ENCODE measurements at places on chromosomes 3 and 15.

DNA sequence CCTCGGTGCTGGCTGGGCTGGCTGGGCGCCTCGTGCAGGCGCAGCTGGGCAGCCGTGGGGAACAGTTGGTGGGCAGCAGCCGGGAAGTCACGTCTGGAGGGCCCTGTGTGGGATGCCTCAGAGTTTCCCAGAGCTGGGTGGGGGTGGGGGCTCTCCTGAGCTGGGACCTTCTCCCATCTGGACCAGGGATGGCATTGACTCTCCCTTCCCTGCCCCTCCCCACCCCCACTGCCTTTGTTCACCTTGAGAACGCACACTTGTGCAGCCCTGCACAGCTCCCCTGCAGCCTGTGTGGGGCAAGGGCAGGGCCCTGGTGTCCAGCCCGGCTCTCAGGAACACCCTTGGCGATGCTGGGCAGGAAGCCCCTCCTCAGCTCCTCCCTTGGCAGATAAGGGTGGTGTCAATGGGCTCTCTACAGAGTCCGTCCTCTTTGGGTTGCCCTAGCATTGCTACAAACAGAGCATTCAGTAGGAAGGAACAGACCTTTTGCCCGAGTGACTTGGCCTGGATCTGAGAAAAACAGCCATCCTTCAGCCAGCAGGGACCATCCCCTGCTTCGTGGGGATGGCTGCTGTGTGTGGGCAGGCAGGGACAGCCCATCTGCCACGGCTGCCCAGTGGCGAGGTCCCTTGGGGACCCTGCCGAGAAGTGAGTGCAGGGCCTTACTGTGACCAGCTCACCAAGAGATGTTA, 25.5 kb upstream of the KLF13 start:
- DNase-seq: no peak

GRCh38 chr3:30668051-30668609, 61.7 kb downstream of the TGFBR2 start:
- no peak for DNase-seq

- DNase-seq: no peak
Observed at GRCh38 chr3:111936967-111937366, 41.9 kb upstream of the ABHD10 start.

- DNase-seq: no peak
Observed at GRCh38 chr15:68812597-68813431, 7.9 kb downstream of the ANP32A start.

- DNase-seq: peak; percentile 66
Observed at GRCh38 chr3:20043396-20043795, 3.1 kb downstream of the KAT2B start.

GRCh38 chr15:99114511-99115299, 9.8 kb downstream of the SYNM start:
- no peak for DNase-seq

- DNase-seq: no peak
Observed at GRCh38 chr3:14491396-14492190, 48.5 kb downstream of the GRIP2 start.

DNA sequence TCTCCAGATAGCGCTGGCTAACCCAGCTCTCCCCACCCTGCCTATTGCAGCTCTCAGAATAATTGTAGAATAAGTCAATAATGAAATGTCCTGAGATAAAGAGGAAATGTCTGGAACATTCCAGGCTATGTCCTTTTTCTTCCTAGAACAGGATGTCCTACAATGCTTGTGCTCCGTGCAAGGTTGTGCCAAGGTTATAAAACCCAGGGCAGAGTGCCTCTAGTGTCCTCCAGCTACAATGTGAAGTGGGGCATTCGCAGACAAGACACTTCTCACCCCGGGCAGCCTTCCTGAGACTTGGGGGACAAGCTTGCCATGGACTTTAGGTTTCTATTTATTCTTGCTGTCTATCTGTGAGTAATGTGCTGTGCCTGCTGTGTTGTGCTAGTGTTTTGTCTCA, 900.6 kb downstream of the TUSC7 start:
- DNase-seq: no peak

DNA sequence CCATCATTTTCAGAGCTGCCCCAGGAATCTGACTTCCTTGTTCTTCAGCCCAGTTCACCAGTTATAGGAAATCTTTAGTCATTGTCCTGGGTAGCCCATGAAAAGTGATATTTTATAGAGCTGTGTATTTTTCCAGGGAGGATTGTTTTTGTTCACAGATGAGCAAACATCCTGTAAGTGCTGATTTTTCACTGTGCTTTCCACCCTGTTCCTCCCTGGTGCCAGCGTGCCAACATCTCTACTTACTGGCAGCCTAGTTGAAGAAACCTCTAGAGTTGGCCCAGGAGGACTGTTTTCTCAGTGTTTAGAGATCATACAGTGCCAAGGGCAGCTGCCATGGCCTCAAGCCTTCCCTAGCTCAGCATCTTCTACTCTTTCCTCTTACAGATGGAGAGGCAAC, 41.3 kb downstream of the ST6GAL1 start:
- no peak for DNase-seq

GRCh38 chr3:71109241-71109976, 474.1 kb downstream of the FOXP1 start:
- no peak for DNase-seq

GRCh38 chr15:98416222-98416855, 232.0 kb upstream of the IGF1R start:
- no peak for DNase-seq

GRCh38 chr3:147813256-147813655, 404.1 kb downstream of the ZIC1 start:
- DNase-seq: no peak

DNA sequence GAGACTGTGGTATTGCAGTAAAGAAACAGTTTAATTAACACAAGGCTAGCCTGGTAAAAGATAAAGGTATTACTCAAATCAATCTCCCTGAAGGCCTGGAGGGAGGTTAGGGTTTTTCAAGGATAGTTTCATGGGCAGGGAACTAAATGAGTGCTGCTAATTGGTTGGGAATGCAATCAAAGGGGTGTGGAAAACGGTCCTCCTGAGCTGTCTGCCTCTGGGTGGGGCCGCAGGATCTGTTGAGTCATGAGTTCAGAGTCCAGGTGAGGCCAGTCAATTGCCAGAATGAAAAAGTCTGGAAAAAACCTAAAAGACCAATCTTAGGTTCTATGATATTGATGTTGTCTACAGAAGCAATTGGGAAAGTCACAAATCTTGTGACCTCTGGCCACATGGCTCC, 293.2 kb downstream of the MCTP2 start:
- no peak for DNase-seq

GRCh38 chr3:129016356-129016719, 15.2 kb downstream of the EFCC1 start:
- peak; percentile 80 for DNase-seq

- no peak for DNase-seq
Observed at GRCh38 chr15:29352402-29352801, 82.8 kb upstream of the NSMCE3 start.

DNA sequence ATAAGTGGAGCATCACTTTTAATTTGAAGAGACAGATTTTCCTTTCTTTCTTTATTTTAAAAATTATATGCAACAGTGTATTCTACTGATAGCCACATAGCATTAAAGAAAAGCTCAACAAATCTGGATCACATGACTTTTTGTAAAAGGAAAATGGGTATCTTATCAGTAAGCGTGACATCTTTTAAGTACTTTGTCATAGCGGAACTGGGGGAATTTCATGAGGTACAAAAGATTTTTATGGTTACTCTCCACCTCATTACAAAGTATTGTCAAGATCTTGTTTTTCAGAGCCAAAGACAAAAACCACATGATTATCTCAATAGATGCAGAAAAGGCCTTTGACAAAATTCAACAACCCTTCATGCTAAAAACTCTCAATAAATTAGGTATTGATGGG, 219.6 kb upstream of the ZPLD1 start:
- DNase-seq: no peak

DNA sequence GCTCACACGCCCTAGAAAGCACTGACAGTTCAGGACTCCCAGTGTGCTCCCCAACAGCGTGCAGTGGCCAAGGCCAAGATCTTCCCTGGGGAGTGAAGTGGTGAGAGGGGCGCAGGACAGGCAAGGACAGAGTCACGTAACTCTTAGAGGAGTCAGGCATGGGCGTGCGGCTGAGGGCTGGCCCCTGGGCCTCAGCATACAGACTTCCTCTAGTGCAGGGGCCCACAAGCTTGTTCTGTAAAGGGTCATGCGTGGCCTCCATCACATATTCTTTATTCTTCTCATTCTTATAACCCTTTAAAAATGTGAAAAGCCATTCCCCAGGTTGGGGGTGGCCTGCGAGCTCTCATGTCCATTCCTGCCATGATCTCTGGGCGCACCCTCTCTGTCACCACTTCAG, 25.2 kb downstream of the TMEM43 start:
- DNase-seq: no peak

- no peak for DNase-seq
Observed at GRCh38 chr15:59176653-59177316, 29.9 kb upstream of the LDHAL6B start.

DNA sequence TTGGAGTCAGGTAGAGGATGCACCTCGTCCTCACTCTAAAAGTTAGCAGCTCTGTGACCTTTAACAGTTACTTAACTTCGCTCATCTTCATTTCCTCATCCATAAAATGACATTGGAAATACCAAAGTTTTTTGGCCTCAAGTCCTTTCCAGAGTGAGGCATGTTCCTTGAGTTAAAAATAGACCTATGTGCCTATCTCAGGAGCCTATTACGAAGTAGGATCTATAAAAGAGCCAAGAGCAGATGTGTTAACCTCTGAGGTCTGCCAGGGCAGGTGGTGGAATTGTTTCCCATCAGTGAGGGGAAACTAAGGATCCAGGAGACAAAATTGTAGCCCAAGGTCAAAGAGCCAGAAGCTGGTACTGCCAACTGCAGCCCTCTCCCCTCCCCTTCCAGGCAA, 120.4 kb upstream of the EIF1B start:
- no peak for DNase-seq

- DNase-seq: no peak
Observed at GRCh38 chr15:51299187-51300015, 39.0 kb downstream of the CYP19A1 start.

GRCh38 chr15:34182942-34183341, 27.0 kb downstream of the KATNBL1 start:
- no peak for DNase-seq

DNA sequence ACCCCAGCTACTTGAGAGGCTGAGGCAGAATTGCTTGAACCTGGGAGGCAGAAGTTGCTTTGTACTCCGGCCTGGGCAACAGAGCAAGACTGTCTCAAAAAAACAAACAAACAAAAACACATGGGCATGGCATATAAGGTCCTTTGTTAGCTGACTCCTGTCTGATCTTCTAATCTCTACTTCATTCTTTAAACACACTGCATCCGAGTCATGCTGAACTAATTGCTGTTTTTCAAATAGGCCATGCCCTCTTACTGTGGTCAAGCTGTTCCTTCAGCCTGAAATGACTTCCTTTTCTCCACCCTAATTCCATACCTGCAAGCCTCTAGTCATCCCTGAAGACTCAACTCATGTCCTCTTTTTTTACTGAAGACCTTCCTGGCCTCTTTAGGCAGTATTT, 22.3 kb upstream of the SLMAP start:
- DNase-seq: no peak

DNA sequence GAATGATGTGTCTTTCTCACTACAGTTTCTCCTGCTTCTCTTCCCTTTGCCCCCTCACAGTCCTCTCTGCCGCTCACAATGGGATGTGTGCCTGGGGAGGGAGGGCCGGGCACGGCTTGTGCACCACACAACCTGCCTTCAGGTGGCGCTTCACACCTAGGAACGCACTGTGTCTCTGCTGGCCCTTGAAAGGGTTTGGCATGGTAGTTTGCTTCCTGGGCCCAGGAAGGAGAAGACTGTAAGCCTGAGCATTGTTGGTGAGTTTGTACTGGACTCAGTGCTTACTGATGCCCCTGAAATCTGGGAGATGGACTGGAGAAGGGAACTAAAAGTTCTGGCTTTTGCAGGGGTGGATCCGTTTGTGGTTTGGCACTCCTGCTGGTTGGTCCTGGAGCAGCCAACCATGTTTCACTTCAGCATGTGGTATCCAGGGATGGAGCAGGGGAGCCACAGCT, 9.2 kb downstream of the ALPK3 start:
- no peak for DNase-seq

DNA sequence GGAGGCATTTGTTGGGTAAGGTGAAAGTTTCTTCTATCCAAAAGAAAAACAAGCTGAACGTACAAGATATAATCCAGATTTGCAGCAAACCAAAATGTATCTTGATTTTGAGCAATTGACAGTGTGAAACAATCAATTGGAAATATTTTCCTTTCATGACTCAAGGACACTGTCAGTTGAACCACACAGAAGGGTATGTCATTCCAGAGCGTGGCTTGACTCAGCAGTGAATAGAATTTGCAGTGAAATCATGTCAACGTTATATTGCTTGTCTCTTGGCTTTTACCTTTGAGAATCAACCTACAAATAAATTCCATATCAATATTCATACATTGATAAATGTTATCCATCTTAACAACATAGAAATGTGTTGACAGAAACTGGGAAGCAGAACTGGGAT, 78.2 kb downstream of the TM2D3 start:
- no peak for DNase-seq

GRCh38 chr3:43210049-43211027, 76.0 kb upstream of the SNRK start:
- no peak for DNase-seq

DNA sequence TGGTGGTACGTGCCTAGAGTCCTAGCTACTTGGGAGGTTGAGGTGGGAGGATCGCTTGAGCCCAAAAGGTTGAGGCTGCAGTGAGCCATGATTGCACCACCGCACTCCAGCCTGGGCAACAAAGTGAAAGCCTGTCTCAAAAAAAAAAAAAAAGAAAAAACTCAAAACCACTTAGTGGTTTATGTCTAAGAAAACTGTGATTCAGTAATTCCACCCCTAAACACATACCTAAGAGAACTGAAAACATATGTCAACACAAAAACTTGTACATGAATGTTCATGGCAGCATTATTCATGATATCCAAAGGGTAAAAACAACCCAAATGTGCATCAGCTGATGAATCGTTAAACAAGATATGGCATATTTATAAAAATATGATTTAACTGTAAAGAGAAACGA, 14.3 kb downstream of the SPG21 start:
- DNase-seq: no peak

GRCh38 chr15:38740206-38740605, 175.6 kb upstream of the RASGRP1 start:
- no peak for DNase-seq

DNA sequence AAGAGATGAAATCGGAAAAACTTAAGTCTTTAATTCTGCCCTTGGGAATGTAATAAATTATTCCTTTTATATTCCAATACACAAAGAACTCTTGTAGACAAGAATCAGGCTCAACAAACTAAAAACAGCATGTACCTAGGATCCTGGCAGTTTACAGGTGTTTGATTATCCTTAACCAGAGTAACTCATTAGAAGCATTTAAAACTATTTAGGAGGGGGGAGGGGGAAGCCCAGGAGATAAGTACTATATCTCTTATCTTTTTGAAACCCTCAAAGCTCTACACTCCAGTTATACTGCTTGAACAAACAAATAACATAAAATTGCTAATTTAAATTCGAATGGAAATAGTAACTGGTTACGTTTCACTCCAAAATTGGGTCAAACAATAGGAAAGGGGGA, 1.9 kb downstream of the CNBP start:
- DNase-seq: no peak

- DNase-seq: no peak
Observed at GRCh38 chr15:28100516-28101195, 1.5 kb upstream of the OCA2 start.

Data from CD4-positive, alpha-beta T cell treated with Interleukin-6 at 100 ng/mL for 8 hours (primary cell).